ENCODE measurements at places on chromosomes 3 and 15.

GRCh38 chr3:166265153-166265552 is 427.9 kb upstream of the BCHE start:
- no peak for DNase-seq

DNA sequence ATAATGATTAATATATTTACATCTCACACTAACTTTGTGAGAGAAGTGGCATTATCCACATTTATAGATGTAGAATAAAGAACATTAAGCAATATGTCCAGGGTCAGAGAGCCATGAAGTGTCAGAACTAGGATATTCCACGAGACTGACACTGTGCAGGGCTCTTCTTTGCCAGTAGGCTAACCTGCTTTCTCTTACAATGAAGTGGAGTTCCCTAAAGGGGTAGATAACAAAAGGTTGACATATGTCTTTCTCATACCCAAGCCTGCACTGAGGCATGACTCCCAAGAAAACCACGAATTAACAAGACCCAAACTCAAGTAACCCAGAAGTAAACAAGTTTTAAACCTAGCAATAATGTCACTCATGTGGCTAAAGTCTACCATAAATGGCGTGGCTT is 191.5 kb upstream of the SLC2A2 start:
- DNase-seq = no peak

DNA sequence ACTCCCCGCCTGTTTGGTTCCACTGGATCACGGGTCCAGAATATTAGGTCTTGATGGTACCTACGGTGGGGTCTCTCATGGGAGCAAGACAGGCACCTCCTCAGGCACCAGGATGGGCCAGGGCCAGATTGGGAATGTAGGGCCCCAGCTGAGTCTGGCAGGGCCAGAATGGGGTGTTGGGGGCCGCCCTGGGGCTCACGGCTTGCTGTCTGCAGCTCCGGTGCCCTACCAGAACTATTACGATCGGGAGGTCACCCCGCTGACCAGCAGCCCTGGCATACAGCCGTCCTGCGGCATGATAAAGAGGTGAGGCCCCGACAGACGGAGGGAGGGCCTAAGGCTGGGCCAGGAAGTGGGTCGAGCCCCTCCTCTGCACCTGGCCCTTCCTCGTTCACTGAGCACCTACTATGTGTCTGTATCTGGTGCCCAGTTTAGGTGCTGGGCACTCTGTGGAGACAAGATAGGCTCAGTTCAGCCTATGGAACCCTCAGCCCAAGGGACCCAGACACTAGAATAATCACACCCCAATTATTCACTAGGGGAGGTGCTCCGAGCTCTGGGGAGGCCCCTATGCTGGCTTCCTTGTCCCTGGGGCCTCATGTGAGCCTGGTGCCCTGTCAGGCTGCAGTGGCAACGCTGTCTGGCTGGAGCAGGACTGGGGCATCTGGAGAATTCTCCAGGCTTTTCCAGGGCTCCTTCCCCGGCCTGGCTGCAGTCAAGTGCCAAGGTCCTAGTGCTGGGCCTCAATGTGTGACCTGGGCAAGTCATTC is 37.9 kb downstream of the PSTPIP1 start:
- DNase-seq = no peak

DNA sequence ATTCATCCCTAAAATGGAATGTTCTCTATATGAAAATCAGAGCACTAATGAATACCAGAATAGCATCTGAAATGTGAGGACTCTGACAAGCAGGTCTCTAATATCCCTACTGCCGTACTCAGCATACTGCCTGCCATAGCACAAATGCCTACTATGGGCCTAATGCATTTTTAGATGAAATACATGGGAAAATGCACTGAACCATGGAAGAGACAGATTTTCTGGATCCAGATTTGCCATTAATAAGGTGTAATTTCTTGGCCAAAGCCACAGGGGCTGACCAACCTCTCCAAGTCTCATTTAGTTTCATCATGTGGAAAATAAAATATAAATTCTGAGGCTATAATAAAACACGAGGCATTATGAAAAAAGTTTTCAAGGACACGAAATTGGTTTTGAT is 123.8 kb downstream of the CBLB start:
- DNase-seq = no peak

DNA sequence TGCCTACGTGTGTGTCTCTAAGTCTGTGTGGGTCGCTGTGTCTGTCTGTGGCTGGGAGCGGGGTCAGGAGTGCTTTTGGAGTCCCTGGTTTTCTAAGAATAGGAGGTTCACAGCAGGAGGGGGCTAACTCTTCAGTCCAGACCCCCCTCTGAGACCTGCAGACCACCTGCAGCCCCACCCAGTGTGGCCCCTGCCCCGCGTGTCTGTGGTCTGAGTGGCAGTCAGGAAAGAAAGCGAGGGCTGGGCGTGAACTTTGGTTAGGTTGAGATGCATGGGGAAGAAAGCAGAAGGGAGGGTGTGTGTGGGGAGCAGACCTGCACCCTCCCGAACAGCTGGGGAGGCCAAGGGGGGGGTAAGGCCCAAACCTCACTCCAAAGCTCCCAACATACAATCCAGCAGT is 144.9 kb upstream of the TPM1 start:
- no peak for DNase-seq

DNA sequence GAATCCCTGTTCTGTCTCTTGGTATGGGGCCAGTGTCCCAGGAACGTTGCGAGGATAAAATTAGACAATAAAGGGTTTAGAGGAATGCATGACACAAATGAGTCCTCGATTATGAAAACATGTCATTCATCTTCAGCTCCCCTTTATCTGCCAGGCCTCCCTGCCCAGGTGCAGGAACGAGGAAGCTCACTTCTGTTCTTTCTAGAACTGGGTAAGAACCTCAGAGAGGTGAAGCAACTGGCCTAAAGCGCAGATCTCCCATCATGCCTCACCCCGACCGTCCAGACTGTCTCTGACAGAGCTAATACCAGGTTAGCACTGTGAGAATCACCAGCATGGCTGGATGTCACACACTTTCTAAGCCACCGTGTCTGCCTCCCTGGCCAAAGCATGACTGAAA is 1.5 kb upstream of the ITIH1 start:
- no peak for DNase-seq

DNA sequence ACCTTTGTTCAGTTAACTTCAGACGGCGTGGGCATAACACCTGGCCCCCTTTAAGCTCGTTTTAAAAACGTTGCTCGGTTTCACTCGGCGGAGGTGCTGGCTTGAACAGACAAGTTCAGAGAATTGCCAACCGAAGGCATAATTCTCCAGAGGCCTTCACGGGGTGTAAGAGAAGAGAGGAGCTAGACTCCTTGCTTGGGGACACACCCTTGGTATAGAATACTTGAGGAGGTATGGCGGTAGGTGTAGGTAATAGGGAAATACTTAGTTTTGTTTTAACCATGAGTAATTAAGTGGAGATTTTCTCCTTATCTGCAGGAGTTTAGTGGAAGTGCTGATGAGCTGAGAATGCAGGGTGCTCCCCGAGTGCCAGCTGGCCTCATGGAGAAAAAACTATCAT is 921 bp downstream of the FBXL2 start:
- DNase-seq = no peak

GRCh38 chr3:84961521-84962255 is 2.9 kb downstream of the CADM2 start:
- no peak for DNase-seq

DNA sequence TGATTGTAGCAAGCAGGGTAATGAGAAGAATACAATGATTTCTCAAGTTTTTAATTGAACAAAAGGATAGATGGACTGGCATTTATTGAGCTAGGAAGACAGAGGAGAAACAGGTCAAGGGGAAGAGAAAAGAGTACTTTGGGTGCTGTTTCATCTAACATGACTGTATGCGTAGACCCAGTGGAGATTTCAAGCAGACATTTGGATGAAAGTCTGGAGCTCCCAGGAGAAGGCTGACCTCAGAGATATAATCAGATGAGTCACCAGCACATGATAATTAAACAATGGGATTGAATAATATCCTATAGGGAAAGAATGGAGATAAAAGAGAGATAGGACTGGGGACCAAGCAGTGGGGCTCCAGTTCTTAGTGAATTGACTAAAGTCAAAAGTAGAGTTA is 194.9 kb downstream of the ARRDC4 start:
- DNase-seq = no peak

GRCh38 chr3:108271626-108272025 is 24.7 kb upstream of the HHLA2 start:
- no peak for DNase-seq

DNA sequence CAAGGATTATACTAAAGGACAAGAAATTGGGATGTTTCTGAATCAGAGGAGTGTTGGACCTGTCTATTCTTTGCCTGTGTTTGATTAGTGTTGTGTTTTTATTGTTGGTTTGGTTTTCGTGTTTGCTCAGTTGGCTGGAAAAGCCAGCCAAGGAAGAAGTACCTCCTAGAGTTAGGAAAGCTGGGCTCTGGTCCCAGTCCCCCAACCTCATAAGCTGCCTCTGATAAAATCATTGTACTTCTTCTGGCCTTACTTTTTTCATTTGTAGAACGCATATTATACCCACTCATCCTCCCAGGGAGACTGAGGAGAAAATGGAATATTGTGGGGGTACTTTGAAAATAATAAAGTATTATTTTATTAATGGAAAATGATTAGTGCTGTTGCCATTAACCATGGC is 177.4 kb upstream of the TRIM42 start:
- DNase-seq = no peak
